ENCODE measurements at places on chromosomes 3 and 15.
A peak's percentile ranks its signal among the peaks of the same experiment; 100 is the strongest.

DNA sequence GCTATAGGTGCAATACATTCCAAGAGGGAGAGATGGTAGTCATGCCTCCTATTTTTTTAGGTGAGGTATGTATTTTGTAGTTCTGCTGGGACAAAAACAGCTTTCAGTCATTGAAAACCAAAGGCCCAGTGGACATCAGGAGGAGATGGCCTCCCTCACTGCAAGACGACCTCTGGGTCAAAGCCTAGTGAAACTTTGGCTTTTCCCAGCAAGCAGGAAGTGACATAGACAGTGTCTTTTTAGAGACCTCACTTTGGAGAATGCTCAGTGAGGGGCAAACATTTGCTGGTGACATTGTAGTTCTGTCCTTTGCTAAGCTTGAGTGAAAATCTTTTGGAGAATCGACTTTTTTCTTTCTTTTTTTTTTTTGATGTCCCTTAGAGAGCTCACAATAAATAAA, 27.3 kb downstream of the LIPC start:
- DNase-seq = no peak

GRCh38 chr3:23112491-23112890, 90.6 kb upstream of the UBE2E2 start:
- peak; percentile 21 for DNase-seq

GRCh38 chr15:26096581-26096980, 233.5 kb upstream of the ATP10A start:
- DNase-seq = no peak

DNA sequence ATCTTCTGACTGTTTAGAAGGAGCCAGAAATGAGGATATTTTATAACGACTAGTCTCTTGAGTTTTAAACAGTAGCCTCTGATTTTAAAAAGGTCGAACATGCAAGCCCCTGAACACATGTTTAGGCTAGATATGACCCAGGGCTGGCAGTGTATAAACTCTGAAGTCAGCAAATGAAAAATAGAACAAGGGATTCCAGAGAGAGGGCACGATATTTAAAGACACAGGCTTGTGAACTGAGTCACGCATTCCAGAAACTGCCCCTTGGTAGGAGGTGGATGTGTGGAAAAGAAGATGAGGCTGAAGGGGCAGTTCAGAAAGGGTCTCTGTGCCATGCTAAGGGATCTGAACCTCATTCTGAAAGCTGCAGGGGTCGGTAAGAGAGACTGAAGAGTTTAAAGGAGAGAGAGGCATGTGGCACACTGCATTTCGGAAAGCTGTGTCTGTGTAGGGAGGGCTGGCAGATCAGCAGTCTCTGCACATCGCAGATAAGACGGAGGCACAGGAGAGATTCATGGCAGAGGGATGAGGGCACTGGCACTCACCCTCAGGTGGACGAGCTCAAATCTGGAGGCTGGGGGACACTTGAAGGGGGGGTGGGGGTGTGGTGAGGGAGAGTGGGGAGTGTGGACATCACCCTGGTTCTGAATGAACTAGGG, 22.1 kb downstream of the ST8SIA2 start:
- no peak for DNase-seq

DNA sequence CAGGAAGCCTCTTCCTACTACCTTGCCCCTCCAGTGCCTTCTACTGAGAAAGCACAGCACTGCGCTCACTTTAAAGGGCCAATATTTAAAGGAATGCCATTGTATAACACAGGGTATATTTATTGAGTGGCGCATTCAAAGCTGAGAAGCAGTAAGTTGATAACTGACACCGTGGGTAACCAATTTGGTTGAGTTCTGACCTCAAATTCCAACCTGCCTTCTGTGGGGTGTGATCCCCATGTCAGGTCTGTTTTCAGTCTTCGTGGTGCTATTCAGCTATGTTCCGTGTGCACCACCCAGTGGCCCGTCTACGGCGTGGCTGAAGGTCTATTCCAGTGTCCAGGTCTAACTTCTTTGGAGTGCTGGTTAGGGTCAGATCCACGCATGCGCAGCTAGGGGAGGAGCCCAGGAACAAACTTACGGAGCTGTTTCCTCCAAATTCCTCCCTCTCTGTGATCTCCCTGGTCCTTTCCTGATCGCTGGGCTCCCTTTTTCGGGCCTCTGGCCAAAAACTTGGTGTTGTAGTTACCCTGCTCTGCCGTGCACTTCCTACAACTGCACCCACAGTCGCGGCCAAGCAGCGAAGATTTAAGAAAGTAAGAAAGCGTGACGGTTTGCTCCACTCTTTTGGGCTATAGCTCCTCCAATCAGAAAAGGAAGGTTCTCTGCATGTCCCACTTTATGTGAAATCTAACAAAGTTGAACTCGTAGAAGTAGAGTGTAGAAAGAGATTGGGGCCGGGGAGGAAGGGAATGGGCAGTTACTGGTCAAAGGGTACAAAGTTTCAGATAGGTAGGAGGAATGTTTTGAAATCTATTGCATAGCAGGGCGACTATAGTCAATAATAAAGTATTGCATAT, 7.7 kb downstream of the LRRC2 start:
- peak; percentile 76 for DNase-seq

DNA sequence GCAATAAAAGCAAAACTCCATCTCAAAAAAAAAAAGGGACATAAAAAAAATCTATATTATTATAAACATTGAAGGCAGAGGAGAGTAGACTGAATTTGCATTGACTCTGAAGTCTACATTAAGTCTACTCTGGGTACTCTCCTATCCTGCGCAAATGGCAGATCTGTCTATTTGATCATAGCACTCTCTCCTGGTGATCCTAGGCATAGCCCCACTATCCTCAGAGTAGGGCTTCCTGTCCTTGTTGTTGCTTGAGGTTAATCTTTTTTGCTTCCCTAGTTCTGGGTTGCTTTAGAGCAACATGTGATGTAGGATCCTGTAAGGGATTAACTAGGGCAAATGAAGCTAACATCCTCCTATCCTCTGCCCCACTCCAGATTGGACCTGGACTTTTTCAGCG, 82.1 kb upstream of the LRRFIP2 start:
- DNase-seq = no peak

DNA sequence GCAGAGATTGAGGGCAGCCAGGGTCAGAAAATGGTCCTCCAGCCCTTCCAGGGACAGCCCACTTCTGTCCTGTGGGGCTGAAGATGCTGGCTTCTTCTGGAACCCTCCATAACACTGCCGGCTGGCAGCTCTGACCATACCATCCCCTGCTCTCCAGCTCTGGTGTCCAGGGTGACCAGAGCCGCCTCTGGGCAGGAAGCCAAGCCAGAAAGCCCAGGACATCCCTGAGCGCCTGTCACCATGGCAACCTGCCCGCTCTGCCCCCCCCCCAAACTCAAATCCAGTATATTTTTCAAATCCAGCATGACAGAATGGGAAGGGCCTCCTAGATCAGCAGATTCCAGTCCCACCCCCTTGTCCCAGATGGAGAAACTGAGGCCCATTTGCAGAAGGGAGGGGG, 420 bp upstream of the TMIE start:
- DNase-seq = no peak

DNA sequence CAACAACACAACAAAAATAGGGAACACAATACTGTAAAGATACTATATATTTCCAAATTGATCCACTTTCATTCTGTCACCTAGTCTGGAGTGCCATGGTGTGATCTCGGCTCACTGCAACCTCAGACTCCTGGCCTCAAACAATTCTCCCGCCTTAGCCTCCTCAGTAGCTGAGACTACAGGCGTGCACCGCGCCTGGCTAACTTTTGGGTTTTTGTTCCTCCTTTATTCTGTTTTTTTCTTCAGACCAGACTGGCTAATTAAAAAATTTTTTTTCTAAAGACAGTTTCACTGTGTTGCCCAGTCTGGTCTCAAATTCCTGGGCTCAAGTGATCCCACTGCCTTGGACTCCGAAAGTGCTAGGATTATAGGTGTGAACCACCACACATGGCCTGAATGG, 5.3 kb downstream of the BCL2L10 start:
- DNase-seq = no peak

DNA sequence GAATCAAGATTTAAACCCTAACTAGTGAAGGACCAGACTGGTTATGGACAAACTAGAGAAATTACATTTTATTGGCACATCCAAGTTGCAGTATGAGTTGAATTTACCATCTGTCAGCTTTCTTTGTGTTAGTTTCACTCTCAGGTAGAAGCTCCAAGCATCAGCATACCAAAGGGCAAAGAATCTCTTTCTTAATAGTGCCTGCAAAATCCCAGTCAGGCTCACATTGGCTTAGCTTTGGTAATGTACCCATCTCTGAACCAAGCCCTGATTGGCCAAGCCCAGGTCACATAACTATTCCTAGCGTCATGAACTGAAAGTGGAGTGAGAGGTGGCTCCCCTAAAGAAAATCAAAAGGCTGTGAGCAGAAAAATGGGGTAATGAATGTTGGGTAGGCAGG, 66.9 kb downstream of the CCNL1 start:
- DNase-seq = no peak

DNA sequence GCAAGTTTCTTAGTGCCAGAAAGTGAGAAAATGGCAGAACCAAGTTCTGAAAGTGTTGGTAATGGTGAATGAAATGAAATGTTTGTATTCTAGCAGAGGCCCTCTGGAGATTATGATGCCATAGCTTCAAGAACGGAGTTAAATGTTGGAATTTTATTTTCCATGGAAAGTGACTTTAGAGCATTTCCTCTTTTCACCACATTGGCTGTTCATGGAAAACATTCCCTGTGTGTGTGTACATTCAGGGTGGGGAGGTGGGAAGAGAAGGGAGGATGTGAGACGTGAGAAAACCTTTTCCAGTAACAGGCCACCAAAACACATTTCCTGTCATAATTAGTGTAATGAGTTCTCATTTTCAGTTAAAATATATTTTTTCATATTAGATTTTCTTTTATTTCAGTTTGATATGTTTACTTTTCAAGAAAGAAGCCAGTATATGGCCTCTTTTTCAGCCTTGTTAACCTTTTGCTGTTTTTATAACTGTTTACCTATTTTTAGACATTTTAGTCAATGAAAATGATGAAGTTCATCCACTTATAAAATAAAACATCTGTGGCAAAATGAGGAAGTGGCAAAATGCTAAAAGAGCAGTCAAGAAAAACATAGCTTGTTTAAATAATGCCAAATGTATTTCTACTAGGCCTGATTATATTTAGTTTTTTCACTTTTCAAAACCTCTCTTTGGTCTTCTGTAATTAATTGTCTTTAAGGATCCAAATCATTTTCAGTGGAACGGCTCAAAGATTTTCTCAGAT, 21.6 kb downstream of the SAMMSON start:
- no peak for DNase-seq

GRCh38 chr3:81492040-81492439, 269.4 kb downstream of the GBE1 start:
- no peak for DNase-seq

GRCh38 chr3:49668414-49668797, 5.7 kb upstream of the APEH start:
- no peak for DNase-seq

- no peak for DNase-seq
Measured at GRCh38 chr15:73602992-73603391, 30.2 kb downstream of the NPTN start.

GRCh38 chr15:39589815-39590644, 9.2 kb downstream of the THBS1 start:
- no peak for DNase-seq

- no peak for DNase-seq
Measured at GRCh38 chr15:72970933-72971760, 81.1 kb upstream of the NEO1 start.

DNA sequence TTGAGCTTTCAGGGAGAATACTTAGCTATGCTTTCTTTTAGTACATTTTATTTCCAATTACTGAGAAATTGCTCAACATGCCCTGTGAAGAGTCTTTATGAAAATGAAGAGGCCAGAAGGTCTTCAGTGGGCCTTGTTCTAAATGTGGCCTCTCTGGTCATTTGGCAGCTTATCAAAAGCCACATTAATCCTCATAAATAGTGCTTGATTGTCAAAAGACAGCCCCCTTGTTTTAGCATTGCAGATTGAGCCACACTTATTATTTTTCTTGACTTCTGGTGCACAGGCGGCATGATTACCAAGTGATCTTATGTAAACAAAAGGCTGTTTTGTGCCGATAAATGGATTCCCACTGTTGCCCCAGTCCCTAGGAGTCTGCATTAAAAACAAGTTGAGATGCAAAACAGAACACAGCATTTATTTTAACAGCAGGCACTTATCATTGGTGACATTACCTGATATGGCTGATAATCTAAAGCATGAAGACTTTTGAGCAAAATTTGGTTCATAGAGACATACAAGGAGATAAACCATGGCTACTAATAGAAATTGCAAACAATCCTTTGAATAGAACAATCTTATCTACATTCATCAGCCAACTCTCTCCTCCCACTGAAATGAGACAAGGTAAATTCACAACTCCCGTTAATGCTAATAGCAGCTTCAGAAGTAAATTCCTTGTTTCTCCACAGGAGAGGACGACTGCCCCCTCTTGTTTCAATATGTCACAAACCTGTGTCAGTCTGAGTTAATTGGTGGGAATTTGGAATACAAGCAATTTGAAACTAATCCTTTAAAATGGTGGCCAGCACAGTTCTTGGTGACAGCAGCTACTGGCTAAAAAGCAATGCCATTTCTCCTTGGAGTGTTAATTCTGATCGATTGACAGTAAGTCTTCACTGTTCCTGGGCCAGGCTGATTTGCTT, 194.3 kb downstream of the NSUN3 start:
- DNase-seq = no peak

DNA sequence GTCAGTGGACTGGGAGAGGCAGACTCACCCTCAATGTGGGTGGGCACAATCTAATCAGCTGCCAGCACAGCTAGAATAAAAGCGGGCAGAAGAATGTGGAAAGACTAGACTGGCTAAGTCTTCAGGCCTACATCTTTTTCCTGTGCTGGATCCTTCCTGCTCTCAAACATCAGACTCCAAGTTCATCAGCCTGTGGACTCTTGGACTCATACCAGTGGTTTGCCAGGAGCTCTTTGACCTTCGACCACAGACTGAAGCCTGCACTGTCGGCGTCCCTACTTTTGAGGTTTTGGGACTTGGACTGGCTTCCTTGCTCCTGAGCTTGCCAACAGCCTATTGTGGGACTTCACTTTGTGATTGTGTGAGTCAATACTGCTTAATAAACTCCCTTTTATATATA, 68.0 kb downstream of the CNTN3 start:
- no peak for DNase-seq

- DNase-seq = no peak
Measured at GRCh38 chr3:130609166-130609979, 92.4 kb downstream of the COL6A6 start.

GRCh38 chr3:188792793-188793192, 379.0 kb upstream of the TPRG1 start:
- peak; percentile 48 for DNase-seq

GRCh38 chr3:186694288-186695032, 22.7 kb upstream of the KNG1 start:
- DNase-seq = no peak

GRCh38 chr15:31993062-31993461, 37.3 kb upstream of the CHRNA7 start:
- DNase-seq = no peak

- DNase-seq = no peak
Measured at GRCh38 chr3:105399611-105400010, 32.9 kb downstream of the ALCAM start.

GRCh38 chr3:55782807-55783206, 295.7 kb upstream of the WNT5A start:
- no peak for DNase-seq

- DNase-seq = no peak
Measured at GRCh38 chr3:4030624-4031023, 231.4 kb downstream of the LRRN1 start.

Measured in WTC11 (cell line).